ENCODE measurements at places on chromosomes 11 and 22.

- DNase-seq: no peak
Observed at GRCh38 chr11:117081908-117082307, 16.3 kb downstream of the SIK3 start.

DNA sequence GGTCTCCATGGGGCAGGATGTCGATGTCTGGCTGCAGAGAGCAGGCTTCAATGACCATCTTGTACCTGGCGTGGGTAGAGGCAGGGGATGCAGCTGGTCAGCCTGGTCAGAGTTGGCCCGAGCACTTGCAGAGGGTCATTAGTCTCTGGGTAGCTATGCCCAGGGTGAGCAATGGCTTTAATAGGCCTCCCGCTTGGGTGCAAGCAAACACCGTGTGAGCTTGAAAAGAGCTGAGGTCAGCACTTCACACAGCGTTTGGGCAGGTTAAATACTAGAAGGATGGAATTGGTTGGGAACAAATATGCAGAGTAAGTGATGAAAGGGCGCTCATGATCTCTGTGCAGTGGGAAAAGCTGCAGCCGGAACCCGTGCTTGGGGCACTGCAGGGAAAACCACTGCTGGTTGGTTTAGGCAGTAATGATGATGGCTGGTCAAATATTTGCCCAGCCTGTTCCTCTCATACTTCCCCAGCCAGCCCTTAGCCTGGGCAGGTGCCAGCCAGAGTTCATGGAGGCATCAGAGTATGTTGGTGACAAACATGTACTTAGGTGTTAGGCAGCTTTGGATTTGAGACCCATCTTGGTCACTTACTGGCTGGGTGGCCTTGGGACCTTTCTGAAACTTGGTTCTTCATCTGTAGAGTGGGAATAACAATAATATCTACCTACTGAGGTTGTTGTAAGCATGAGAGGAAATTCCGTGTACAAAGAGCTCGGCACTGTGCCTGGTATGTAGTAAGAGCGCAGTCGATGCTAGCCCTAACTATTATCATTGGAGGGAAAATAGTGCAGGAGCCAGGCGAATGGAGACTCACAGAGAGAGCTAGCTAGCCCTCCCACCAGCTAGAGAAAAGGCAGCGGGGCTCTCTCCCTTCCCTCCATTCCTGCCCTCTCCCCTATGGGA lies 25.2 kb upstream of the KCNJ11 start:
- no peak for DNase-seq

GRCh38 chr11:11420899-11421285 lies 67.8 kb upstream of the CSNK2A3 start:
- no peak for DNase-seq

DNA sequence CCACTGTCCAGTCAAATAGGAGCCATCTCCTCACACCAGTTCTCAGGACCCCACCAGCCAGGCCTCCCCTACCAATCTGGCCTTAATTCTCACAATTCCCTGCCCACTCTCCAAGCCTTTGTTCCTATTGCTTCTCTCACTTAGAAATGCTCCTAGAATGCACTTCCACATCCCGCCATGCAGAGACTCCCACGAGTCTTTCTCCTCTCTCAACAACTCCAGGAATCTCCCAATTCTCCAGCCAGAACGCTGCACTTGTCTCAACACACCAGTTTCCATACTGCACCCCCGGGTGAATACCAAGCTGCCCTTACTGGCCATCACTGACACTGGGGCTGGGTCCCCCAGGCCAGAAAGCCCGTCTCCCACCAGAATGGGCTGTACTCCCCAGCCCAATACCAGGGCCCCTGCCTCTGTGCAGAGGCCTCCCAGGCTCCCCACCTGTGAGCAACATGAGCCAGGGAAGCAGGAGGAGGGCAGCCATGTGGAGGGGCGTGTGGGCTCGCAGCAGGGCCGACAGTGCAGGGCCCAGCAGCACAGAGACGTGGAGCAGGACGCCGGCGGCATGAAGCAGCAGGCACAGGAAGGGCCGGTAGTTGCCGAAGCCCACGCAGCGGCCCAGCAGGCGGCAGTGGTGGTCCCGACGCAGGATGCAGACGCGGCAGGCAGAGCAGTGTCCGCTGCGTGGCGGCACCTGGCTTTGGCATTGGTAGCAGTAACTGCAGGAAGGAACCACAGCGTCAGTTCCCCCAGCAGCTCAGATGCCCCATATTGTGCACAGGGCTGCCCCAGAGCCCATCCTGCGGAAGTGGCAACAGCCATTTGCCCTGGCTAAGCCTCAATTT lies 2.4 kb downstream of the ZDHHC24 start:
- DNase-seq: peak; percentile 58

- no peak for DNase-seq
Observed at GRCh38 chr11:36356201-36356600, 60.1 kb downstream of the PRR5L start.

- DNase-seq: no peak
Observed at GRCh38 chr11:75759832-75760231, 8.7 kb upstream of the DGAT2 start.

DNA sequence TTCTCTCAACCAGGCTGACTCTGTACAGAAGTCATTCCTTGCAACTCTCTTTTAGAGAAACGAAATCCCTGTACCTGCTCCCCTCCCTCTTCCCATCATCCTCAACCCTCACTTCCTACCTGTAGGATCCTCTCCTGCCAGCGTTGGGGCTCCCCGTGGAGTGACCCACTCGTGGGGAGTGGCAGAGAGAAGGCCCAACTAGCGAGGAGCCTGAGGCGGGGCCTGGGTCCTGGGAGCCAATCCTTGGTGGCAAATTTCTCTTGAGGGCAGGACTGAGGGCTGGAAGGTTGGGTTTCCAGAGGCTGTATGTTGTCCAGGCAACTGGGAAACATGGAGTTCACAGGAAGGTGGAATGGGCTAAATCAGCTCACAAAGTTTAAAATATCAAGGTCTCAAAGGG lies 10.4 kb downstream of the NHERF4 start:
- no peak for DNase-seq

DNA sequence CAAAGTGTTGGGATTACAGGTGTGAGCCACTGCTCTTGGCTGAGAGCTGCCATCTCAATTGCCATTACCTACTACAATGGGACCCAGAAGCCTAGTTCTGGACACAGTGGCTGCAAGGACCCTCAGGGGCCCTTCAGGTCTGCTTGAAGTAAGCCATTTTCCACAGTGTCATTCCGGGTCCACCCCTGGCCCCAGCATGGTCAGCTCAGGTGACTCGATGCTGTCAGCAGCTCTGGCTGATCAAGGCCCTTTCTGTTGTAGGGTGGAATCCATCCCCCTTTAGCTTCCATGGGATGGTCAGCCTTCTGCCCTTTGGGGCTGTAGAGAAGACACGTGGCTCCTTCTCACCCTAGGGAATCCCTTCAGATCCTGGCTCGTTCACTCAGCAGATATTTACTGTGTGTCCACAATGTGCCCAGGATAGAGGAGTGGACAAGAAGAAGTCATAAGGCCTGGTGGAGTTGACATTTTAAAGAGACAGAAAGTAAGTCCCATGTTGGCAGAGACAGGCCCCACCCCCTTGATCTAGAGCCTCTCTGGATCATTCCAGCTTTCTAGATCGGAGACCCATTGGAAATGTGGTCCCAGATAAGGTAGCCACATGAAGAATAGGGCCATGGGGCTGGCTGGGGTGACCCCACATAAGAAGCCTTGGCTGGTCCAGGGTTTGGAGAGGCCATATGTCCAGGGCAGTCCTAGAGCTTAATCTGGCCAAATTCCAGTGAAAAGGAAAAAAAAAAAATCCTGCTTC lies 15.1 kb upstream of the KAT5 start:
- DNase-seq: no peak

DNA sequence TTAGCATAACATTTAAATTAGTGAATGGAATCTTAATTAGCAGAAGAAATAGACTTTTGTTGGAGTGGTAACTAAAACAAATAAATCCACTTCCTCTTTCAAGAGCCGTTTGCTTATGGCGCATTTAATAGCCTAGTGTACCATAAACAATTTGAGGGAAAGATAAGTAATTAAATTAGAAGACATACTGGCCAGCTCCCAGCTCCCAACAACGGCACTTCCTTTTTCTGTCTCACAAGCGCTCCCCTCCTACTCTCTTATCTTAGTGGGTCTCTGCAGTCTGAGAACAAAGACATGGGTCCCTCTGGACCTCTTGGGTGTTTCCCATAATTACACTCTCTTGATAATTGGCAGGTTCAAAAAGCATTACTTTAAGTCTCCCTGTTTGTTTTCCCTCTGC lies 146.0 kb downstream of the OPCML start:
- DNase-seq: no peak

DNA sequence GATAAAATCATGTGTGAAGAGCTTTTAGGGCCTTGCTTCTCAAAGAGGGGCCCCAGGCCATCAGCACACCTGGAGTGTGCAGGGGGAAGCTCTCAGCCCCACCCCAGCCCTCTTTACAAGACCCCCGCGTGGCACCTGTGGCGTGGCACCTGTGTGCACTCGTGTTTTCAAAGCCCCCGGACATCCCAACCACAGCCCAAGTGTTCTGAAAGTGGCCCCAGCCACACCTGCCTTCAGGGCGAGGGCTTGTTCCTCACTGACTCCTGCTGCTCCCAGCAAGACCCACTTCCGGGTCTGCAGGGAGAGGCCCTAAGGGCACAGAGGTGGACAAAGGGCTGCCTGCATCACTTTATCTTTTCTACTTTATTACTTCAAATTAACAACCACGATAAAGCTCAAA lies 17.5 kb upstream of the TMEM184B start:
- no peak for DNase-seq

- DNase-seq: no peak
Observed at GRCh38 chr22:27201741-27202140, 544.4 kb downstream of the MIAT start.

DNA sequence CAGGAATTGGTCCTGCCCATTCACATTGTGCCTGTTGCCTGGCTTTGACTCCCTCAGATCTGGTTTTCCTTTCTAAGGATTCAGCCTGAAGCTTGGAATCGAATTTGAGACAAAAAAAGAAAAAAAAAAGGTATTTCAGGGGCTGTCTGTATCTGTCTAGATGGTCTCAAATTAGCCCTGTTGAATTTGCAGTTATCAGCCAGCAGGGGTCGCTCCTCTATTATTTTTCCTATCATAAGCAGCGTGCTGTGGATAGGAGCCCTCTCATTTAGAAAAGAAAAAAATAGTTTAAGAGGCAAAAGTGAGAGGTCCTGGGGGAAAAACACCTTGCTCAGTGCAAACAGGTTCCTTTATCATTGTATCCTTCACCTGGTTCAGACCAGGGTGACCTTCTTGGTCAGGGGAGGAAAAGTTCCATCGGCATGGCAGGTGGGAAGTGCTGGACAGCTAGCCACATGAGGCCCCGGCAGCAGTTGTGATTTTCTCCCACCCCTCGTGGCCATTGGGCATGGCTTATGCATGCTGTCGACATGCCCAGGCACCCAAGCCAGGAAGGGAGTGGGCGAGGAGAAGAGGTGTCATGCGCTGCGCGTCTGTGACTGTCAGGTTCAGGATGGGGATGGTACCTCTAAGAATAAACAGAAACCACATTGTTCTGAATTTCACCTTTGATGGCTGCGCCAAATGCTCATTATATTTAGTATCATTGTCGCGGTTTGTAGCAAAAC lies 13.1 kb downstream of the OR5AK2 start:
- DNase-seq: no peak

DNA sequence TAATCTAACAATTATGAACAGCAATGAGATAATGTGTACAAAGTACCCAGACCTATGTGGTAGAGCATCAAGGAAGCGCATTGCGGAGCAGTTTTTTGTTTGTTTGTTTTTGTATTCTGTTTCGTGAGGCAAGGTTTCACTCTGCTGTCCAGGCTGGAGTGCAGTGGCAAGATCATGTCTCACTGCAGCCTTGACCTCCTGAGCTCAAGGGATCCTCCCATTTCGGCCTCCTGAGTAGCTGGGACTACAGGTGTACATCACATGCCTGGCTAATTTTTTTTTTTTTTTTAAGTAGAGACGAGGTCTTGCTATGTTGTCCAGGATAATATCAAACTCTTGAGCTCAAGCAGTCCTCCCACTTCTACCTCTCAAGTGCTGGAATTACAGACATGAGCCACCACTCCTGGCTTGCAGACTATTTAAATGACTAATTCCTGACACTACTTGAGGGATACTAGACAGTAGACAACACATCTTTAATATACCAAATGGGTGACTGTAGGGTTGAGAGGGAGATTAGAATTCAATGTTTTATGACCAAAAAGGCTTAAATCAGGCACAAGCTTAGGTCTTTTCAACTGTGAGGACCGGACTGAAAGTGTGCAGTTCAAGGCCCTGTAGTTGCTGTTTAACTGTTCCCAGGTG lies 12.7 kb downstream of the OR51B4 start:
- DNase-seq: no peak

DNA sequence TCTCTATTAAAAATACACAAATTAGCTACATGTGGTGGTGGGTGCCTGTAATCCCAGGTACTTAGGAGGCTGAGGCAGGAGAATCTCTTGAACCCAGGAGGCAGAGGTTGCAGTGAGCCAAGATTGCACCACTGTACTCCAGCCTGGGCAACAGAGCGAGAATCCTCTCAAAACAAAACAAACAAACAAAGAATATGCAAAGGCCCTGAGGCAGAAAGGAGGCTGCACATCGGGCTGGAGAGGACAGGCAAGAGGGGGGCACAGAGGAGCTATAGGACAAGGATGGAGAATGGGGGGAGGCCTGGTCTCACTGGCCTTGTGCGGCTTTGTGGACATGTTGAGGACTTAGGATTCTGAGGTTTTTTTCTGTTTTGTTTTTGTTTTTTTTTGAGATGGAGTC lies 8.4 kb downstream of the TRIOBP start:
- DNase-seq: no peak

DNA sequence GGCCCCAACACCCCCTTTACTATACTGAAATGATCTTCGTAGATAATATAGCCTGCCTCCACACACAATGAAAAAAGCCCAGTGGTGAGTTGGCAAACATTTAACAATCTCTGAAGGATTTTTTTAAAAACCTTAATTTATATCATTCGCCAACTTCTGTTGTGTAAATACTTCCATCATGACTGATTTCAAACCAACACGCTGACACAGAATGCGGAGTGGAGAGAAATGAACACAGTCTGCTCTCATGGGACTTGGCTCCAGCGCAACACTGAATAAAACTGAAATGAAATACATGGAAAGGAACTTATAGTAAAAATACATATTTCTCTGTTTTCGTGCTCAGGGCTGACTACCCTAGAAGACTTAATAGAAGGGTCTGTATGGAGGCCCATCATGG lies 61.3 kb upstream of the WNT11 start:
- DNase-seq: no peak

- DNase-seq: no peak
Observed at GRCh38 chr22:23591846-23592245, 11.8 kb upstream of the IGLL1 start.

DNA sequence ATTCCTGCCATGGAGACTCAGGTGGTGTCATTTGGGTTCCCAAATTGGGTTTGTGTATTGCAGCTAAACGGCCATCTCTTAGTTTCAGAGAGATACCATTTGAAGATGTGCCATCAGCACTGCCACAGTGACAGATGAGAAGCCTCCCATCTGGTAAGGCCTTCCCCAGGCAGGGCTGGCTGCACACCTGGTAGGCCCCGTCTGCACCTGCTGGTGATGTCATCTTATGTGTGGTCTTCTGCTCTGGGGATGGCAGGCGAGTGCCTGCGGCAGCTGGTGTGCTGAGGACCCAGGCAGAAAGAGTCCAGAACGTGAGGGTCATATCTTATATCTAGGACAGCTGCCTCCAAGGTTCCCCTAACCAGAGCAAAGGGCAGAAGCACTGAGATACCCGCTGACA lies 100.6 kb downstream of the CSNK2A3 start:
- no peak for DNase-seq

Data from GM12892 (cell line).